ENCODE measurements at places on chromosomes 11 and 22.

- no peak for DNase-seq
These were observed 1.0 kb upstream of the FKBP2 start for GRCh38 chr11:64239662-64240434.

DNA sequence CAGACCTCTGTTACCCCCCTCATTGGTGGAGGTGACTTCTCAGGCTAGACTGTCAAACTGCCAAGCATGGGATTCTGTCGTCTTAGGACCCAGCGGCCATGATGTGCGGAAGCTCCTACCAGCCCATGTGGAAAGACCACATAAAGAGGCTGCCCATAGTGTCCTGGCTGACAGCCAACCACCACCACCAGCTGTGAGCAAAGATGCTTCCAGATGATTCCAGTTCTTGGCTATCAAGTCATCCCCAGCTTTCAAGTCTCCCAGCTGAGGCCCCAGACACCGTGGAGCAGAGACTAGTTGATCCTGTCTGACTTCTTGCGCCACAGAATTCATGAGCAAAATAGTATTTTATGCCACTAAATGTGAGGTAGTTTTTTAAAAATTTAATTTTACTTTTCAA, 32.9 kb downstream of the SCUBE1 start:
- DNase-seq, result no peak

GRCh38 chr22:23763579-23763945, 772 bp downstream of the C22orf15 start:
- DNase-seq, result no peak

- DNase-seq, result peak; percentile 71
These were observed 13.9 kb downstream of the DUSP8 start for GRCh38 chr11:1557904-1558774.

DNA sequence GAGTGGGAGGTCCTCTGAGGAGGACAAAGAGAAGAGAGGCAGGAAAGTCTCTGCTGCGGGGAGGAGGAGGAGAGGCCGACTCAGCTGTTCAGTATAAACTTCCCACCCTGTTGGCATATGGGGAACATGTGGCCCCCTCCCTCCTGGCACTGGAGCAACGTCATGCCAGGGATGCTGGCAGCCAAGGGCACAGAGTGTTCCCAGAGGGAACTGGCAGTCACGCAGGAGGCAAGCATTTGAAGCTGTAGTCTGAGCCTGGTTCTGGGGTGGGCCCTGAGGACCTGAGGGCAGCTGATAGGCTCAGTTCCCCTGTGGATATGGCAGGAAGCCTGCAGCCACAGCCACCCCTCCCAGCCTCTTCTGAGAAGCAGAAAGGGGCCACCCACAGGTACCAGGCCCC, 67.1 kb upstream of the TSPAN18 start:
- no peak for DNase-seq

DNA sequence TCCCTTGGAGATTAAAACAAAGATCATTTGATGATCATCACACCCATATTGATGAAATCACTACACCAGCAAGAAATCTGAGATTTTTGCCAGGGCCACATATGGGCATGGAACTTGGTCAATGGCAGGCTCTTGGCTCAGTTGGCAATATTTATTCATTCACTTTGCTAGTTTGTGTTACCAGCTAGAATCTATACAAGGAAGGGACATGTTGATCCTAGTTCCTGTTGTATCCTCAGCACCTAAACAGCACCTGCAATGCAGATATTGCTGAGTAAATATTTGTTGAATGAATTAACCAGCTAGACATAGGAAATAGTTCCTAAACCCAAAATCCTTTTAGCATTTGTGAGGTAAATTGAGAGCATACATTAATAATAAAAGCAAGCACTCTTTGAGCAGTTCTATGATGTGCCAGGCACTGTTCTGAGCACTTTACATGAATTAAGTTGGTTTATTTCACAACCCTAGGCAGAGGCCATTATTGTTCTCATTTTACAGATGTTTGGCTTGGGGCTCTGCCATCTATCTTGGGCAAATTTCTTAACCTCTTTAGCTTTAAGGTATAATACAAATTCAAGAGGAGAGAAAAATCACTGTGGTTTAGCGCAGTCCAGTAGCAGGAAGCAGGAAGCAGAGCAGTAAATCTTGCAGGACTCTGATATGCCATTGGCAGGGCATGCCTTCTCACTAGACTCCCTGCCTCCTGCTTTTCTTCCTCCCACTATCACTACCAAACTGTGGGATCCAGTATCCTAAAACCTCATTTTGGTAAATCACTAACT, 1.6 kb downstream of the TRIM68 start:
- DNase-seq, result no peak

- no peak for DNase-seq
These were observed 12.8 kb upstream of the CHRM1 start for GRCh38 chr11:62933750-62934495.

DNA sequence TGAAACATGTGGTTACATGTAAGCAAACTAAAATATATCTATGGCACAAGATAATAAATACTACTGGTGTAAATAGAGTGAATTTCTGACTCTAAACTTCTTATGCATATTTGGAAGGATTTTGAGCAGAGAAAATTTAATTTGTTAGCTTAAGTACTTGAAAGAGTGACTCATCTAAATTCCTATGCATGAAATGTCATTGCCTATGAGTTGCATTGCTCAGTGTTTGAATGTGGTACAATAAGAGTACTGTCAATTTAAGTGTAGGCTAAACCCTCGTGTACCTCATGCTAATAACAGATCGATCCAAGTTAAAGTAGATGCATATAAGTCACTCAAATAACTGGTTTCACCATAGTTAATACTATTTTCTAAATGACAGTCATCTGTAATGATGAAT, 5.3 kb upstream of the CARD18 start:
- DNase-seq, result no peak

GRCh38 chr11:79342236-79342635, 98.6 kb downstream of the TENM4 start:
- DNase-seq, result no peak

DNA sequence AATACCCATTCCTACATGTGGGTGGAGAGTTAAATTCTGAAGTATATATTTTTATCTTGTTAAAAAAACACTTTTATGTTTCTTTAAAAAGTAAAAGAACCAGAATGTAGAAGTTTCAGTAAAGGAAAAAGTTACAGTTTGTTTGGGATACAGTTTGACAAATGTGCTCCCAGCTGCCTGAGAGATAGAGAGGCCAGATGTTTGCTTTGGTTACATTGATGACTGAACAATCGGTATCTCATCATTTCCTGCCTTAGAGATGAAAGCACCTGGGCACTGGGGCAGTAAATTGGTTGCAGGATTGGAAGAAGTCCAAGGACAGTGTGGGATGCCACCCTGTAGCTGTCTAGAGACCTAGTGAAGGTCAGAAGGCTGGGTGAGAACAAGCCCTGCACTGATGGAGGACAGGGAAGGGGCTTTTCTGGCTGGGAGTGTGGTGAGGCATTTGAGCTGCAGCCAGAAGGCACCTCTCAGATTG, 16.6 kb downstream of the MED15 start:
- DNase-seq, result peak; percentile 58

GRCh38 chr22:40001800-40002577, 7.2 kb downstream of the FAM83F start:
- DNase-seq, result no peak

- DNase-seq, result no peak
These were observed 32.5 kb downstream of the ZC3H7B start for GRCh38 chr22:41333806-41334205.
